ENCODE measurements at places on chromosomes 3 and 15.

DNA sequence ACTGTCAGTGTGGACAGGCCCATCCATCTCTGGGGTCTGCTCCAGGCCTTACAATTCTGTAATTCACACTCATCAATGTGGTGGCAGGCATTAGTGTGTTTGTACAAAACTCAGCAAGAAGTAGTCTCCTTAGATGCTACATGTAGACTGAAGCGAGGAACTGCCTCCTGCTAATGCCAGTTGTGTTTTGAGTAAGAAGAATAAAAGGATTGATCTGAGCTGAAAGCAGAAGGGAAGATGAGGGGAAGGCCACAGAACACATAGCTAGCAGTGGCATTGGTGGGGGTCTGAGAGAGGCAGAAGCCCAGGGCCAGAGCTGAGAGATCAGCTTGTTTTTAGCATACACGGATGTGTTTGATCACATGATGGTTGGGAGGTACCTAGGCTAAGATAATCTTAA lies 144.1 kb downstream of the TIGIT start:
- DNase-seq = no peak

- DNase-seq = no peak
Observed at GRCh38 chr15:71634820-71635560, 175.4 kb upstream of the NR2E3 start.

DNA sequence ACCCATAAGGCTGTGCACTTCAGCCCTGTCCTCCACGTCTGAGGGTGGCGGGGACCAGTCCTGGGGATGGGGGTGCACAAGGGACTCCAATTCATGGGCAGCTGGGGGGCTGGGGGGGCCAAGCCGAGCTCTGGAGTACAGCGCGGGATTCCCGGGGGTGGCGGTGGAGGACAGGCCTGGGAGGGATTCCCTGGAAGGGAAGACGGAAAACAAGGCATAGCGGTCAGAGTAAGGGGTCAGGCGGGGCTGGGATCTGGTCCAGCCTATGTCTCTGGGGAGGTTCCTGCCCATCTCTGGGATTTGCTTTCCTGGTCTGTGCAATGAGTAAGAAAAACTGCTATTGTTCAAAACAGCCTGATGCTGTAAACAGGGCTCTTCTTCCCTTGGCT lies 8.1 kb upstream of the IGDCC3 start:
- DNase-seq = no peak

GRCh38 chr3:105277656-105278055 lies 89.1 kb upstream of the ALCAM start:
- DNase-seq = no peak

GRCh38 chr15:26391567-26392194 lies 381.2 kb downstream of the GABRB3 start:
- DNase-seq = no peak

DNA sequence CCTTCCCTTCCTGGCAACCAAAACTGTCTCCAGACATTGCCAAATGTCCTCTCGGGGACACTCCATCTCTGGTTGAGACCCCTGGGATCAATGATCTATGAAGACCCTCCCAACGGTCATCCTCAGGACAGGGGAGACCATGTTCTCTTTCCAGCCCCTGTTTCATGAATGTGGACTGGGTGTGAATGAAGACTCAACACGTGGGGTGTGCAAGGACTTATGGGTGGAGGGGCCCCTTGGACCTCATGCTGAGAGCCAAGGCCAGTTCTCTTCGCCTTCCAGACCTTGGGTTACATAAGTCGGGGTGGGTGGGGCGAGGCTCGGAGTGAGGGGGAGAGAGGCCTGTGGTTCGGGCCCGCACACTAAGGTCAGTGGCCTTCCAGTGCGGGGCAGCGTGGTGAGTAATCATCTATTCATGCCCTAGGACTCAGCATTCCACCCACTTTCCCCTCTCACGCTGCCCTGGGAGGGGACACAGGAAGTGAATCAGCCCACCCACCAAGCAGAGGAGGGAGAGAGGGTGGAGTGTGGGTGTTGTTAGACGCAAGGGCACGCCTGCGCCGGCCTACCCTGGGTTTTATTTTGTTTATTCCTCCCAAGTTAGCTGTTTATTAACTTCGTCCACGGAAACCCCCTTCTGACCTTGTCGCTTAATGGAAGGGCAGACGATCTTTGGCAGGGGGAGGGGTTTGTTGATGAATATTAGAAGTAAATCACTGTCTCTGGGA lies 6.7 kb downstream of the PAQR5 start:
- DNase-seq = no peak

GRCh38 chr3:179045719-179046402 lies 25.7 kb downstream of the ZMAT3 start:
- DNase-seq = no peak
